ENCODE measurements at places on chromosomes 2 and 18.

DNA sequence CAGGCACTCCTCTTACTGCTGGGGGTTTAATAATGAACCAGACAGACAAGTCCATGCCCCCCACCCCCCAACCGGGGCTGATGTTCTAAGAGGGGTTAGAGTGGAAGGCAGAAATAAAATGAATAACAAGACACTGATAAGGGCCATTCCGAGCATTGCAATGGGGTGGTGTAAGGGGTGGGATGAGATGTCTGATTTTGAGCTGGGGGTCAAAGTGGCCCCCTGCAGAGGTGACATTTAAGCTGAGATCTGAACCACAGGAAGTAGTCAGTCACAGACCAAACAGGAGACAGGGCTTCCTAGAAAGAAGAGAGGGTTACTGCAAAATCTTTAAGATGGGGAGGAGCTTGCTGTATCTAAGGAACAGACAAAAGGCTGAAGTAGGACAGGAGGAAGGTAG lies 180.6 kb upstream of the SH3BP4 start:
- H3K27ac ChIP-seq: peak overlapping the region; percentile 30
- no peaks in the 10 kb centered on the region for H3K27me3 ChIP-seq
- no peak overlapping the region for H3K4me3 ChIP-seq

DNA sequence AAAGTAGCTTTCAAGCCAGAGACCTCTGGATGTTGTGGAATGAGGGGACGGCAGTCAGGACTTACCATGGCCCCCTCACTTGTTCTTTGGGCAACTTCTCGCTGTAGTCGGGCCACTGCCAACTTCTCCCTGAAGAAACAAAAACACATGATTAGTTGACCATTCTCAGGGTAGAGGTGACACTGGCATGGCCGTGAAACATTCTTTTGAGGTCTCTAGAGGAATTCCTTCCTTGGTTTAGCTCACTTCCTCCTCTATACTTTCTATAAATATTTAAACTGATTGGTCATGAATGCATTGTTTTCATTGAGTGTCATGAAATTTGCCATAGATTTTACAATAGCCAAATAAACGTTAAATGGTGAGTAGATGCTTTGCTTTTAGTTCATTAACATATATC lies 354.6 kb downstream of the NCKAP5 start:
- no peaks in the 10 kb centered on the region for H3K36me3 ChIP-seq
- H3K27ac ChIP-seq: no peak overlapping the region
- no peaks in the 10 kb centered on the region for H3K4me1 ChIP-seq

DNA sequence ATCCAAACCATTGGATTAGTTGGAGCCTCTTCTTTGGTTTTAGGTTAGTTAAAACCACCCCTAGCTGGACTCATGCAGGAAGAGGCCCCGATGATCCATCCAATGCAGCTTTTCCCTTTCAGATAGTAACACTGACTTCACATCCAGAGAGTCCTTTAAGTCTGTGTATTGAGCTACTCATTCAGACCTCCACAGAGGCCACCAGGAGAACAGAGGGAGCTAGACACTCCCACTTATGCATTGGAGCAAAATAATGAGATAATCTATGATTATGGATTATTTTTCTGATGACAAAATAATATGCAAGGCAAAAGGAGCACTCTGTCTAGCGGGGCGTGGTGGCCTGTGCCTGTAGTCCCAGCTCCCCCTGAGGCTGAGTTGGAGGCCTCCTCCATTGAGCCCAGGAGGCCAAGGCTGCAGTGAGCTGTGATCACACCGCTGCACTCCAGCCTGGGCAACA lies 1.6 kb upstream of the ROCK2 start:
- no peaks in the 10 kb centered on the region for H3K27me3 ChIP-seq
- H3K4me3 ChIP-seq: no peak overlapping the region
- H3K4me1 ChIP-seq: peaks cover 30% of the 10 kb centered on the region
- no peak for DNase-seq

DNA sequence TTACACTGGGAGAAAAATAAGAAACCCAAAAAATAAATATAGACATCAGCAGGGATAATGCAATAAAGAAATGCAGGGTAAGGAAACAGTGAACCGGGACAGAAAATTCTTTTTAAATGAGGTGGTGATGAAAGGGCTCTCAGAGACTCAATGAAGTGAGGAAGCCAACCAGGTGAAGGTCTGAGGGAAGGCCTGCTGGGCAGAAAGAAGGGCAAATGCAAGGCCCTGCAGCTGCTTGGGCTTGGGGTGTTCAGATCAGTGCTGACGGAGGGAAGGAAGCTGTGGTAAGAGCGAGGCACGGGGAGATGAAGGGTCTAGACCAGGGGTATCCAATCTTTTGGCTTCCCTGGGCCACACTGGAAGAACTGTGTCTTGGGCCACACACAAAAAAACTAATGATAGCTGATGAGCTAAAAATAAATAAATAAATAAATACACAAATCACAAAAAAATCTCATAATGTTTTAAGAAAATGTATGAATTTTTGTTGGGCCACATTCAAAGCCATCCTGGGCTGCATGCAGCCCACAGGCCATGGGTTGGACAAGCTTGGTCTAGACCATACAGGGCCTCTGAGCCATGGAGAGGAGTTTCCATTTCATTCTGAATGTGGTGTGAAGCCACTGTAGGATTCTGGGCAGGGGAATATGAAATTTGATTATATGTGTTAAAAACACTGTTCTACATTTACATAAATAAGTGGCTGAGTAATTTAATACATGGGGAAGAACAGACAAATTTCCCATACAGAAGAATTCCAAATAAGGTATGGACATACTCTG lies 96.3 kb upstream of the DNMT3A start:
- peaks cover 5% of the 10 kb centered on the region for H3K36me3 ChIP-seq
- no peak overlapping the region for H3K27ac ChIP-seq
- H3K27me3 ChIP-seq: no peaks in the 10 kb centered on the region
- no peak overlapping the region for H3K4me3 ChIP-seq

GRCh38 chr2:44974064-44974715 lies 32.7 kb downstream of the SIX3 start:
- no peak overlapping the region for H3K4me3 ChIP-seq
- no peaks in the 10 kb centered on the region for H3K4me1 ChIP-seq
- no peaks in the 10 kb centered on the region for H3K27me3 ChIP-seq
- DNase-seq: no peak
- H3K27ac ChIP-seq: no peak overlapping the region

- no peaks in the 10 kb centered on the region for H3K27me3 ChIP-seq
- no peak overlapping the region for H3K27ac ChIP-seq
- H3K36me3 ChIP-seq: no peaks in the 10 kb centered on the region
- DNase-seq: no peak
- peaks cover 9% of the 10 kb centered on the region for H3K4me1 ChIP-seq
- no peak overlapping the region for H3K4me3 ChIP-seq
These were observed 11.1 kb downstream of the RAB3GAP1 start for GRCh38 chr2:135063210-135063609.

DNA sequence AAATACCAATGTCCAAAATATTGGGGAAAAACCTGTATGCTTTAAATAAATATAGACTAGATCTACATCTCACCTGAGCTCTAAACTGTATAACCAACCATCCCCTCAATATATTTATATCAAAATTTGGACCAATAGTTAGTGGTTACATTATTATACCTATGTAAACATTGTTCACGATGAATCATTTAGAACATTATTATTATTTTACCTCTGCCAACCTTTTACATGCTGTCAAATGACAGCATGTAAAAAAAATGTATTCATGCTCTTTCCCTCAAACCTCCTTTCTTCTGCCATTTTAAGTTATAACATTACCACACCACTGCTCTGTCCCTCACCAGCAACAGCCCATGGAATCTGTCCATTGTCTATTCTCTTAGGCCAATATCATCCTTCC lies 9.6 kb downstream of the FTCDNL1 start:
- H3K4me3 ChIP-seq: no peak overlapping the region
- no peaks in the 10 kb centered on the region for H3K36me3 ChIP-seq
- H3K27me3 ChIP-seq: no peaks in the 10 kb centered on the region
- H3K4me1 ChIP-seq: no peaks in the 10 kb centered on the region
- H3K27ac ChIP-seq: no peak overlapping the region

DNA sequence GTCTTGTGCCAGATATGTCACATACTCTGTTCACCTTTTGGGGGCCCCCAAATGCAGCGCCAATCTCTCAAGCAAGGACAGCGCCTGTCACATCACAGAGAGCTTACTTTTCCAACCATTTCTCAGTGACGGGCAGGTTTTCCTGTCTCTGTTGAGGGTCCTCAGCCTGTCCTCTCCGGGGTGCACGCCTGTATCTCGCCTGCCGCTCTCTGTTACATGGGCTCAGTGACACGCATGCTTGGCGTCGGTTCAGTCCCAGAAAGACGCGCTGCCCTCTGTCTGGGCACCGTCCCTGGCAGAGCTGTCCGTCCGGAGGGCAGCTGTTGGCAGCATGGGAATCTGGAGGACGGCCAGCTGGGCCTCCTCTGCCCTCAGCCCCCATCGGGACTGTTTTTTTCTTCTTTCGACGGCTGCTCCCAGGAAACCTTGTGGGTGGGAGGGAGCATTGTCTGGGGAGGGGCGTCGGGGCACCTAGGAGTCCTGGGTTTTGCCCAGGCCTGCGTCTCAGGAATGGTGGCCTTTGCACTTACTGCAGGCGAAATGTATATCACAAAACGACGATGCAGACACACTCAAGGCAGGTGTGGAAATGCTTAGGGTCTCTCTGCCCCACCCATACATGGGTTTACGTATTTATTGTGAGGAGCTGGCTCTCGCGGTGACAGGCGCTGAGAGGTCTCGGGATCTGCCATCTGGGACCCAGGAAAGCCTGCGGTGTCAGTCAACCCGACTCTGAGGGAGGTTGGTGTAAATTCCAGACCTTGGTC lies 30.9 kb downstream of the RTP5 start:
- no peaks in the 10 kb centered on the region for H3K27me3 ChIP-seq
- peaks cover 50% of the 10 kb centered on the region for H3K4me1 ChIP-seq
- peak overlapping the region; percentile 42 for H3K4me3 ChIP-seq

- no peak overlapping the region for H3K27ac ChIP-seq
- H3K4me3 ChIP-seq: no peak overlapping the region
- H3K27me3 ChIP-seq: no peaks in the 10 kb centered on the region
These were observed 102.5 kb downstream of the LOXHD1 start for GRCh38 chr18:46554406-46555080.
